Fibroblast of lung (primary cell): ENCODE measurements at places on chromosomes 3 and 15.
A peak's percentile ranks its signal among the peaks of the same experiment; 100 is the strongest.

DNA sequence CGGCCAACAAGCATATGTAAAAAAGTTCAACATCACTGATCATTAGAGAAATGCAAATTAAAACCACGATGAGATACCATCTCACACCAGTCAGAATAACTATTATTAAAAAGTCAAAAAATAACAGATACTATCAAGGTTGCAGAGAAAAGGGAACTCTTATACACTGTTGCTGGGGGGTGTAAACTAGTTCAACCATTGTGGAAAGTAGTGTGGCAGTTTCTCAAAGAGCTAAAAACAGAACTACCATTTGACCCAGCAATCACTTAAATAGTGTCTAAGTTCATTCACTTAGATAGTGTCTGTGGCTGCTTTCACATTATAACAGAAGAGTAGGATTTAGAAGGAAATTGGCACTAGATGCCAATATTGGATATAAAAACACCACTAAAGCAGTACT is 49.7 kb downstream of the CGGBP1 start:
- no peak for DNase-seq

DNA sequence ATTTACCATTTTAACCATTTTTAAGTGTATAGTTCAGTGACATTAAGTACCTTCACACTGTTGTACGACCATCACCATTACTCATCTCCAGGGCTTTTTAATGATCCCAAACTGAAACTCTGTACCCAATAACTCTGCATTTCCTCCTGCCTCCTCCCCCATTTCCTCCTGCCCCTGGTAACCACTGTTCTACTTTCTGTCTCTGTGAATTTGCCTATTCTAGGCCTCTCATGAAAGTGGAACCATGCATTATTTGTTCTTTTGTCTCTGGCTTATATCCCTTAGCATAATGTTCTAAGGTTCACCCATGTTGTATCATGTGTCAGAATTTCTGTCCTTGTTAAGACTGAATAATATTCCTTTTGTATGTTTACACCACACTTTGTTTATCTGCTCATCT is 154.2 kb downstream of the MECOM start:
- DNase-seq, result no peak

- DNase-seq, result peak; percentile 91
These were observed 894.3 kb downstream of the OTOL1 start for GRCh38 chr3:162390891-162391290.

- DNase-seq, result no peak
These were observed 29.3 kb upstream of the DLG1 start for GRCh38 chr3:197327701-197328100.

- no peak for DNase-seq
These were observed 280.9 kb upstream of the KCNMB2 start for GRCh38 chr3:178255315-178255714.

DNA sequence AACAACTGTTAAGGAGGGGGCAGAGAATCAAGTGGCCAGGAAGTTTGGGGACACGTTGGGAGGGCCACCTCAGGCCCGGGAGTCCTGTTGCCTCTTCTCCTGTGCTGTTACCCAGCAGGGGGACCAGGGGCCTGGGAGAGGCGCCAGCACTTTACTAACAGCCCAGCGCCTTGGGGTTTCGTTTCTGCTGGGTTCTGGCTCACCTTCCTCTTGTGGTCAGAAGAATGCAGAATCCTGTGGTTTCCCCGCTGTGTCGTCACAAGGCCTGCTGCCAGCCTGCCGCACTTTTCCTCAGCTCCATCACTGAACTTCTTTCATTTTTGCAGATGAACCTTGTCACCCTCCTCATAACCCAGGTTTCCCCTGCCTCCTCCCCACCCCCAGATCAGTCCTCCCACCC is 67.7 kb downstream of the SLC30A4 start:
- peak; percentile 96 for DNase-seq

- peak; percentile 40 for DNase-seq
These were observed 87.7 kb upstream of the DCLK3 start for GRCh38 chr3:36852071-36852470.

- DNase-seq, result peak; percentile 92
These were observed 120.5 kb downstream of the XXYLT1 start for GRCh38 chr3:195150181-195151118.

DNA sequence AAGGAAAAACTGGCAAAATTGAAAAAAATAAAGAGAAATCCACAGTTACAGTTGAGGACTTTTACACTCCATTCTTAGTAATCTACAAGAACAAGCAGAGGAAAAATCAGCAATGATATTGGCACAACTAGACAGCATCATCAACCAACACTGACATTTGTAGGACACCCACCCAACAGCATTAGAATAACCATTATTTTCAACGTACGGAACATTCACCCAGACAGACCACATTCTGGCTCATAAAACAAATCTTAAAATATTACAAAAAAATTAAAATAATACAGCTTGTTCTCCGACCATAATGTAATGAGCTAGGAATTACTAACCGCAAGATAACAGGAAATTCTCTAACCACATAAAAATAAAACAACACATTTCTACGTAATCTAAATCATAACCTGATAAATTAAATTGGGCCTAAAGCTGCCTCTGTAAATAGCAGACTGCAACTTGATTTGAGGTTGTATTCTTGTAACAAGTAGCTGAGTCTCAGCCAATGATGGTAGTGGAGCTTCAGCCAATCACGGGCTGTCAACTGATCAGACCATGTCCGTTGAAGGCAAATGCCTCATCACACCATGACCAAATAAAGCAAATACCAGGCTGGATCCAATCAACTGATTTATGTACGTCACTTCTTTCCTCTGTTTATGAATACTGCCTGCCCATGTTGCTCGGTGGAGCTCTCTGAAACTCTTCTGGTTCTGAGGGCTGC is 9.2 kb downstream of the PLSCR4 start:
- peak; percentile 59 for DNase-seq

DNA sequence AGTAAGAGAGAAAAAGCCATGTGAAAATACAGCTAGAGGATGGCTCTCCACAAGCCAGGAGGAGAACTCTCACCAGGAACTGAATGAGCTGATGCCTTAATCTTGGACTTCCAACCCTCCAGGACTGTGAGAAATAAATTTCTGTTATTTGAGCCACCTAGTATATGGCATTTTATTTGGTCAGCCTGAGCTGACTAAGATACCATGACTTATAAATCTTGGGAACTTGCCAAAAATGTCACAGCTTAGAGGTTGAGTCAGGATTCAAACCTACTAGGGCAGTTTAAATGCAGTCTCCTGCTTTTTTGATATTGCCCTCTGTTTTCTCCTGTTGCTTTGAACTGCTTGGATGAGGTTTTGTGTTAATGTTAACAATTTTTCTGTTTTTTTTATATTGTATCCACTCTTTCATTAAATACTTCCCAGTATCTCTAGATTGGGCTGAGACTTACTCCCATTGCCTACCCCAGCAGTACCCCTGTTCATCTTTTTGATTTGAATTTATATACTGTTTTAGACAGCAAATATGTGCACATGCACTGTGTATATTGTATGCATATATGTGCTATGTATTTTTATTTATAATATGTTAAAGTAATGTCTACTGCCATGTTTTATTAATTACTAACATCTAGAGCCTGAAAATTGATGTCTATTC is 1223.2 kb downstream of the OTOL1 start:
- peak; percentile 94 for DNase-seq

DNA sequence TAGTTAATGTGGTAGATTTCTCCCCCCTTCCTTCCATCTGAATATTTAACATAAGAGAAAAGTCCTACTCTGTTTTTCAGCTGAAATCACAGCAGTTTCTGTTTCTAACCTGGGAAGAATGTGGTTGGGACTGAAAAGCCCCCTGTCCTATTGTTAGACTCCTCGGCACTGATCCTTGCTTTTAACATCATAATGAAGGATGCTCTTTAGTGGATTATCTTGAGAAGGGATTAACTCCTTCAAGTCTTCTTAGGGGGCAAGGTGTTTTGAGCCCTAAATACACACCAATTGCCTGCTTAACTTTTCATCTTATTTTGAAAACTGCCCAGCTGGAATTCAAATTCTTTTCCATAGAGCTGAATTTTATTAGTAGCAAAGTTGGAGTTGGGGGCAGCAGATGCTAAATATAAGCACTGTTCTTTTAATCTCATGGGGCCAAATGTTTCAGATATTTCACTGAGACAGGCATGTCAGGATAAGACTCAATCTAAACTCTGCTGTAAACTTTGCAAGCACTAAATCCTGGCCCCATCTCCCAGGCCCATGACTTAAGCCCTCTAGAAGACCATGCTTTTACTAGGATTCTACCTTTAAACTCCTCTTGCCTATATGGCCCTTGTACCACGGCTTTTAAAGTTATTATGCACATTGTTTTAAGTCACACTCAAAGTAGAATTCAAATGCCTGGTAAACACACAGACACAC is 243.2 kb upstream of the NR2F2 start:
- no peak for DNase-seq

- no peak for DNase-seq
These were observed 35.2 kb downstream of the RAB6B start for GRCh38 chr3:133860519-133860918.

DNA sequence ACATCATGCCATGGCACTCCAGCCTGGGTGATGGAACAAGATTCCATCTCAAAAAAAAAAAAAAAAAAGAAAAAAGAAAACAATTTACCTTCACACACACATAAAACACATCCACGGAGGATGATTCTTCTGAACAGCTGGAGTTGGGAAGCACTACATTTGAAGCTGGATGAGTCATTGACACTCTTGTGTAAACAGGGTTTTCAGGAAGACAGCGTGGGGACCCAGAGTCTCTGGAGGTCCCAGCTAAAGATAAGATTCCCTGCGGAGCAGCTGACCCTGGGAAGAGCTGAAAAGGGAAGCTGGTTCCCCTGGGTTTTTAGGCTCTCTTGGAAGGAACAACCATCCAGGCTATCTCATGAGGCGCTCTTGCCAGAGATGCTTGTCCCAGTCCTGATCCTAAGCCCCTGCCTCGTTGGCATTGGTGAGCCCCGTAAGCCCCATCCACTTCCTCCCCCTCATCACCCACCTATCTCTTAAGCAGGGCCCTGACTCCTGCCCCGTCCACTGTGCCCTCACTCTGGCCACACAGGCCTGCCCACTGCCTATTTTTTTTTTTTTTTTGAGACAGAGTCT is 32.0 kb upstream of the FURIN start:
- DNase-seq, result peak; percentile 81

GRCh38 chr3:22659651-22660475 is 543.3 kb upstream of the UBE2E2 start:
- peak; percentile 22 for DNase-seq

GRCh38 chr3:29339016-29339833 is 58.4 kb downstream of the RBMS3 start:
- DNase-seq, result peak; percentile 84

GRCh38 chr3:138642226-138642926 is 33.8 kb downstream of the FAIM start:
- DNase-seq, result no peak

DNA sequence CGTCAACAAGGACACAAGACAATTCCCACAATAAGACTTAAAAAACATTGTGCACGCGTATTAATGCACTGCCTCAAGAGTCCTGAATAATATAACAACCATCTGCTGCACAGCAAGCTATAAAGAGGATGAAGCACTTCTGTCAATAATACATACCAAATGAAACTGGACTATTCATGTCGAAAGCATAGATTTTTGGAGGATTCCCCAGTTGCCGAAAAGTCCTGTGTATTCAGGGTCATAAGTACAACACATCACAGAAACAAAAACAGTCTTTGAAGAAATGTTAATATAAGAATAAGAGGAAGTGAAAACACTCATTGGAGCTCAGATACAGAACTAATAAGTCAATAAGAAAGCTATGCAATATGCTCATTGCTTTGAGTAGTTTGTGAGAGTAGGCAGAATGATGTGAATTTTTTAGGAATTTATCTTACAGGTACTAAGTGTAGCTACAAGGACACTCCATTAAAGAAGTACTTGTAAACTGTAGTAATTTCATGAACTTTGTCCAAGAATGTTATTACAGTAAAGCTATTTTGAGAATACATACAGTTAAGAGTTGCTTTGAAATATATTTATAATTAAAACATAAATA is 31.6 kb downstream of the CBLB start:
- DNase-seq, result no peak

DNA sequence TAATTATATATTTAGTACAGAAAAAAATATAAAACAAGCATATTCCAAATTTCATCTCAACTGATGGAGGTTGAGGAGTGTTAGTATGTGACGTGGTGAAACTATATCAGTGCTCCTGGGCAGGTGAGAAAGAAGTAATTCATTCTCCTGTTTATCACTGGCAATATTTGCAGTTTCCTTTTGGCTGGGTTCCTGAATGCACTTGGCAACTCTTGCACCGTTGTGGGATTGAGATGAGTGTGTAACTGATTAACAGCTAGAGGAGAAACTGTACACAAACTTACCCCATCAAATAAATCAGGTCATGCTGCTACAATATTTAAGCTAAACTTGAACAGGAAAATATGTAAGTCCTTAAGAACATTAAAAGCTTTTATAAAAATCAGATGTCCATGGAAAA is 2.1 kb upstream of the ATP13A4 start:
- DNase-seq, result no peak

DNA sequence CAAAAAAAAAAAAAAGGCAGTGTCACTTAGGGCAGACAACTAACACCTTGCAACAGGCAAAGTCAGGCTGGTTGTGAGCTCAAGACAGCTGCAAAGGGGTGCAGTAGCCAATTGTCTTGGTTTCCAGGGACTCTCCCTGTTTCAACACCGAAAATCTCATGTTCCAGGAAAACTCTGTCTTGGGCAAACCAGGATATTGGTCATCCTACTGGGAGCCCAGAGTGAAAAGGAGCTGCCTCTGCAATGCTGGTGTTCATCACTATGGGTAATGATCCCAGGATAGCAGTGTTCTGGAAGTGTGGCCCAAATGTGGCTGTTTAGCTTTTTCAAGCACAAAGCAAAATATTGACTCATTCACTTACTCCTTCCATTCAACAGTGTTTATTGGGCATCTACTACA is 82.6 kb downstream of the ARHGAP31 start:
- no peak for DNase-seq

DNA sequence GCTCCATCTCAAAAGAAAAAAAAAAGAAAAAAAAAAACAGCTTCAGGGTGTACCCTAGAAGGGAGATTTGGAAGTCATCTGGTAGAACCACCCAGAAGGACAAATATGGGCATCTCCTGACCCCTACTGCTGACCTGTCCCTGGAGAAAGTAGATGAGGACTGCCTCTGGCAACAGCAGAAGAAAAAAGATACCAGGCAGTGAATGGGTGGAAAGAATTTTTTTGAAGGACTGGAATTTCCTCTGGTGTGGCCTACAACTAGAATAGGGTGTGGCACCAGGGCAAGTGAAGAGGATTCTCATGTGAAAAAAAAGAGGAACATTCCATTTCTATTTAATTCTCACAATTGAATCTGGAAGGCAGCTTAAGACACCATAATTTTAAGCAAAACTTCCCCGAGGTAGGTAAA is 3.1 kb downstream of the ANXA2 start:
- peak; percentile 53 for DNase-seq

GRCh38 chr15:79777916-79778315 is 118.9 kb downstream of the MTHFS start:
- no peak for DNase-seq

DNA sequence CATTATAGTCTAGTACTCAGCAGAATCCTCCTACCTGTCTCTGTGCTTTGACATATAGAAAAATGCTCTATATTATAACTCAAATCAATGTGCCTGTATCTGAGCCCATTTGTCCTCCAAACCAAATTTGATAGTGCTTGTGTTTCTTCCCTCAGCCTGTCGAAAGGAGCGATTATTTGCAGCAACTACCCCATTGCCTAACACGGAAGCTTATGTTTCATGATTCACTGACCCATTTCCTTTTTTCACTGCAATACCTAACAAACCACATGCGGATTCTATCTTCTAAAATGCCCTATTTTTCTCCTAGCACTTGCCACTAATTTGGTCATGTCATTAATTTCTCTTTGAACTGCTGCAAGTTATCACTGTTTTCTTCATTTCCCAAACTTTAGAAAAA is 1220.6 kb upstream of the CADM2 start:
- DNase-seq, result no peak
